Renal cortical epithelial cell (primary cell): ENCODE measurements at places on chromosomes 6 and 20. TPM values are rescaled to one million over a fixed set of nuclear protein-coding genes. Genes with fewer than 3 reads are reported as not detected.

Gene RNASET2
- total RNA-seq: 287 and 307 TPM in 2 replicates

Gene ULBP1
- total RNA-seq: 0.17 and 0.20 TPM in 2 replicates

Gene ZBP1
- total RNA-seq: 0.35 TPM in 1 of 2 replicates, not detected in the other

Gene ZNF165
- 2.4 and 3.5 TPM in 2 replicates for total RNA-seq

Gene ARFGEF2
- 58.7 and 71.0 TPM in 2 replicates for total RNA-seq

Gene ARMH2
- total RNA-seq: not detected in 2 replicates

Gene SNAP25
- total RNA-seq: 0.35 TPM in 1 of 2 replicates, not detected in the other

Gene DSN1
- 8.1 and 19.1 TPM in 2 replicates for total RNA-seq

Gene DYNLRB1
- 30.6 and 60.1 TPM in 2 replicates for total RNA-seq
